ENCODE measurements at places on chromosomes 4 and X.

DNA sequence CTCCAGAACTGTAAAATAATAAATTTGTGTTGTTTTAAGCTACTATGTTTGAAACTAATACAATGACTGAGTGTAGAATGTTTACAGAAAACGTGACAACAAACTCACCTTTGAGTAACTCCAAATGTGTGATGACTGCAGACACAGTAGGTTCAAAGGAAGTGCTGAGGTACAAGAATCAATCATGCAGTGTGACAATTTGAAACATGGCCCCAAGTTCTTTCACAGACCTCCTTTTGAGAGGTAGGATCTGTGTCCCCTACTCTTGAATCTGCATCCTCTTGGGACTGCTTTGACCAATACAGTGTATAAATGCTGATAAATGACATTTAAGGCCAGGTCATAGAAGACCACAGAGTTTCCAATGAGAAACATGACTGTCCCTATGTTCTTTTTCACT is 667.7 kb upstream of the DIPK2B start:
- DNase-seq: no peak

DNA sequence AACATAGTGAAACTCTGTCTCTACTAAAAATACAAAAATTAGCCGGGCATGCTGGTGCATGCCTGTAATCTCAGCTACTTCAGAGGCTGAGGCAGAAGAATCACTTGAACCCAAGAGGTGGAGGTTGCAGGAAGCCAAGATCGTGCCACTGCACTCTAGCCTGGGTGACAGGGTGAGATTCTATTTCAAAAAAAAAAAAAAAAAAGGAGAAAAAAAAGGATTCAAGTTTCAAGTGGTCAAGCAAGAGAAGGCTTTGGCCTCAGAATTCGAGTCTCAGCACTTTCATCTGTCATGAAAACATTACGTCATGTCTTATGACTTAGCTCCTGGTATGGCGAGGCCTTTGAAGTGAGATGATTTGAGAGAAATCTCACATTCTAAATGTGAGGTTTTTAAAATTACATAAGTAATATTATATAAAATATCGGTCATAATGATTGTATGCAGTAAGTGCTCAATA is 21.2 kb upstream of the DHRSX start:
- DNase-seq: no peak

DNA sequence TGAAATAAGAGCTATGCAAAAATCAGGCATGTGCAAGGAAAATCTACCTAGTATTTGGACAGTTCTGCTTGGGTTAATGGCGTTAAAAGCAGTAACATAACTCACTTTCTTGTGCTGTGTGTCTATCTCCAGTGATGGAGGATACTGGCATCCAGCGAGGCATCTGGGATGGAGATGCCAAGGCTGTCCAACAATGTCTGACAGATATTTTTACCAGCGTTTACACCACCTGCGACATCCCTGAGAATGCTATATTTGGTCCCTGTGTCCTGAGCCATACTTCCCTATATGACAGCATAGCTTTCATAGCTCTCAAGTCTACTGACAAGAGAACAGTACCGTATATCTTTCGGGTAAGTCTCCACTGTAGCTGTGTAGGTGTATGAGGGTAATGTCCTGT is 2.6 kb downstream of the PRDM8 start:
- no peak for DNase-seq

DNA sequence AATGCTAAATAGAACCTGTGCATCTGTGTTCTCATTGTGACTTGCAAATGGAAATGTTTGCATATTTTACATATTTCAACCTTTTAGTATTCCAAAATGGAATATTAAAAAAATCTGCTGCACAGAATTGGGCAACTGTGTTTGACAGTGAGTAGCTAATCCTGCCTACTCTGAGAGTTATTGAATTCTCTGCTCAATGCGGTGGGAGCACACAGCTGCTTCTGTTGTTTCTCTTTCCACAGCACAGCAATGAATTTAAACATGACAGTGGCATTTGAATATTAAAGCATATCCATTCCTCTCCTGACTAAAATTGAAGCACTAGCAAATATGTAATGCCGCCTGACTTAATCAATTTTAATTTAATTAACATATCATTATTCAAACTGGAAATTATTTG is 366.6 kb downstream of the GASK1B start:
- DNase-seq: no peak

- DNase-seq: no peak
Measured at GRCh38 chr4:145061318-145061920, 36.6 kb downstream of the ANAPC10 start.

- no peak for DNase-seq
Measured at GRCh38 chr4:131427000-131427399, 1722.1 kb upstream of the PCDH10 start.

DNA sequence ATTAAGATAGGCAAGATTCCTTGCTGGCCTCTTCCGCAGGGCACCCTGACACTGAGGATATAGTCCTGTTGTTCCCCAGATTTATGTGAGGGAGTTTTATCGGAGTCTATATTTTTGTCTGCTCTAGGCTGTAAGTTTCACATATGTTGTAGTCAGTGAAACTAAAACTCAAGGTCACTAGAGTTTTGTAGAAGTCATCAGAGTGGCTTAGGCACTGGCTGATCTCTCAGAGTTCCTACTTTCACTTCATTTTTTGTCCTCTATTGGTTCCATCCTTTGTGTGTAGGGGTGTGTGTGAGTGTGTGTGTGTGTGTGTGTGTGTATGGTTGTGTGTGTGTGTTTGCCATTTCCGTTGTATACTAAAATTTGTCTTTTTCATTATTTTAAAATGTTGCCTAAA is 577.5 kb downstream of the IQCM start:
- no peak for DNase-seq

DNA sequence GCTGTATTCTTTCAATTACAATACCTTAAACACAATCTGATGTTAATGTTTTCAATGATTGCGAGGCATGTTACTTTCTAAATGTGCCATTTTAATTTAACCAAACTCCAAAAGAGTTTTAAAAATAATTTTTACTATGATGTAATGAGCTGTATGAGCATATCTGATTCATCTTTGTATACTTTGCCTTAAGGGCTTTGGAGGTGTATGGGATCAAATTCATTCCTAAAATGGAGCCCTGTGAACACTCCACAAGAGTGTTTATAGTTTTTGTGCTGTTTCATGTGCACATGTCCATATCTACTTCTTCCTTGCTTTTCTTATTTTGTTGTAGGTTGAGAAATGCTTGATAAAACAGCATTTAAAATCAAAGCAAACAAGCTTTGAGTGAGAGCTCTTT is 82.4 kb downstream of the ATP10D start:
- DNase-seq: no peak

DNA sequence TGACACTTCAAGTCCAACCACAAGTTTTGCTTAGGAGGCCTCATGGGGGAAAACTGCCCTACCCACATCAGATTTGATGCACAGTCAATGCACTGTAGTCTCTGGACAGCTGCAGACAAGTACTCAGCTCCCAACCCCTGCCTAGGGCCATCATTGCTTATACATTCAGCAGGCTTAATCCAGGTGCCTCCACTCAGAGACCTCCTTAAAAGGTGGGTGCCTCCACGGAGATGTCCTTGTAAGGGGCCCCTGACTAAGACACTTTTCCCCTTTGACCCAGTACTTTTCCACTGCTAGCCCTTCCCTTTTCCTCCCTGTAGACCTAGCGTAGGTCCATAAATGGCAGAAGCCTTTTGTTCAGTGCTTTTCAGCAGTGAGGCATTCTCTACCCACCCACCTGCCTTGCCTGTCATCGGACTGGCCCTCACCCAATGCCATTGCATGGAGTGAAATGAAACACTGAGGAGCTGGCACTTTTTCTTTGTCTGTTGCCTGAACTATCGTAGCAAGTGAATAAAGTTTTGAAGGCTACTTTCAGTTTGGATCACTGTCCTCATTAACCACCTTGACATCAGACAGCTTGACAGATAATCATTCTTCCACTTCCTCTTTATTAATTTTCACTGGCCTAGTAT is 23.8 kb upstream of the PLK4 start:
- DNase-seq: no peak

GRCh38 chrX:68462653-68463052 is 29.4 kb upstream of the OPHN1 start:
- no peak for DNase-seq

- DNase-seq: no peak
Measured at GRCh38 chr4:56668267-56668666, 12.8 kb downstream of the HOPX start.

Measured in GM12891 (cell line).